ENCODE measurements at places on chromosomes 5 and 9. TPM values are rescaled to one million over a fixed set of nuclear protein-coding genes. Genes with fewer than 3 reads are reported as not detected.

GRCh38 chr9:131811405-131811804, 71.5 kb upstream of the RAPGEF1 start:
- no peak for DNase-seq

DNA sequence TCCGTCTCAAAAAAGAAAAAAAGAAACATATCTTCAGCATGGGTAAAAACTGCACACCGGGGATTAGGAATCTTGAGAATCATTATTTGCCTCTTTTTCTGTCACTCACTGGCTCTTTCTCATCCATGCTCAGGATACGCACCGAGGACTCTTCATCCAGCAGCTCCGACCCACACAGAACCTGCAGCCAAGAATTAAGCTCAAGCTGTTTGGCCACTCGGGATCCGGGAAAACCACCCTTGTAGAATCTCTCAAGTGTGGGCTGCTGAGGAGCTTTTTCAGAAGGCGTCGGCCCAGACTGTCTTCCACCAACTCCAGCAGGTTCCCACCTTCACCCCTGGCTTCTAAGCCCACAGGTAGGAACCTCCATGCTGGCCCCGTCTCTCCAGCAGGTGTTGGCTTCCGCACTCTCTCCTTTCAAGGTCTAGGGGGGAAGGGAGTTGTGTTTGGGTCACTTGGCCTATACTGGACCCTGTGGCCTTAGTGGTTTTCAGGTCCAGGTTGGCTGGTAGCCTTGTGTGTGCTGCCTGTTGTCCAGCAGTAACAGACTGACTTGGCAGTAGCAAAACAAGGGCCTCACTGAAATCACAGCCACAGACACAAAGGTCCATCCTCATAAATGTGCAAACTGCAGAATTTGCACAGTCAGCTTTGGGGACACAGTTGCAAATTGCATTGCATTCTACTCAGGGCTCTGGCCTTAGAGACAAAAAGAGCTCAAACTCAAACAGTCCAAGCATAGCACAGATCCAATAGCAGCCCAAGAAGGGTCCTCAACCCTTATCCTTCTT, 44.5 kb upstream of the CTSL start:
- no peak for DNase-seq

GRCh38 chr9:124781967-124782660, 5.2 kb downstream of the OLFML2A start:
- no peak for DNase-seq

- DNase-seq, result no peak
These were observed 143.3 kb downstream of the FGF10 start for GRCh38 chr5:44245935-44246334.

- no peak for DNase-seq
These were observed 85.4 kb downstream of the KCNN2 start for GRCh38 chr5:114447084-114447773.

GRCh38 chr5:103502662-103503061, 59.9 kb downstream of the NUDT12 start:
- no peak for DNase-seq

Gene ESM1
- under 0.01 TPM for total RNA-seq

Gene CBY3
- total RNA-seq, result not detected

Gene IRX1
- total RNA-seq, result not detected

Gene LRRC70
- total RNA-seq, result 1.3 TPM

Gene TLR4
- total RNA-seq, result 18.1 TPM

Gene FOXD4L3
- total RNA-seq, result not detected

Gene ANAPC2
- total RNA-seq, result 22.9 TPM

Measured in fibroblast of villous mesenchyme (primary cell).